ENCODE measurements at places on chromosomes 1 and 21.
A peak's percentile ranks its signal among the peaks of the same experiment; 100 is the strongest.

DNA sequence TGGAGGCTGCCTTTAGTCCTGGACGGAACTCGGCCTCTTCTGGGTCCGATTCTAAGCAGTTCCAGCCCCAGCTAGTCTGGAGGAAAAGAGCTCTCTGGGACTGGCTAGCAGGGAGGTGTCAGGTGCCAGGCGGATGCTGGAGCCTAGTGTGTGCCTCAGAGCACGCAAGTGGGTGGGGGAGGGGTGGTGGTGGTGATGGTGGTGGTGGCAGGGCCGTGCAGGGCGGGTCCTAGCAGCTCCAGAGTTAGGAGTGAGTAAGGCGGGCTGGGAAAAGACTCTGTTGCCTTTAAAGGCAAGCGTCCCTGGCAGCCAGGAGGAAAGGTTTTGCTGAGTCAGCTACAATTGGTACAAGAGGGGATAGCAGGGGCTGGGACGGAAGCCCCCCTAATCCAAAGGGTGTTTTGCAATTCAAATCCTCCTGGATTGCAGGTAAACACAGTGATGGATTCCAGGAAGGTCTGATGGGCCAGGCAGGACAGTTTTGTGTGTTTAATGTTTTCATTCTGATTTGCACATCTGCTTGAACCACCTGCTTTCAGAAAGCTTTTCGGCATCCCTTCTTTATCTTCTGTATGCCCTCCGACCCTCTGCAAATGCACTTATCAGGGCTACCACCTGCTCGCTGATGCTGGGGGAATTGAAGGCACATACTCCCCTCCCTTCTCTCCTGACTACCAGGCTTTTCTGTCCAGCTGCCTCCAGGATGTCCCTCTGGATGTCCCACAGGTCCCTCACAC, 4.1 kb upstream of the SLC2A1 start:
- H3K4me1 ChIP-seq = peaks cover 15% of the 10 kb centered on the region
- no peaks in the 10 kb centered on the region for H3K27me3 ChIP-seq
- peak overlapping the region; percentile 55 for H3K27ac ChIP-seq
- no peaks in the 10 kb centered on the region for H3K36me3 ChIP-seq
- H3K4me3 ChIP-seq = no peak overlapping the region

DNA sequence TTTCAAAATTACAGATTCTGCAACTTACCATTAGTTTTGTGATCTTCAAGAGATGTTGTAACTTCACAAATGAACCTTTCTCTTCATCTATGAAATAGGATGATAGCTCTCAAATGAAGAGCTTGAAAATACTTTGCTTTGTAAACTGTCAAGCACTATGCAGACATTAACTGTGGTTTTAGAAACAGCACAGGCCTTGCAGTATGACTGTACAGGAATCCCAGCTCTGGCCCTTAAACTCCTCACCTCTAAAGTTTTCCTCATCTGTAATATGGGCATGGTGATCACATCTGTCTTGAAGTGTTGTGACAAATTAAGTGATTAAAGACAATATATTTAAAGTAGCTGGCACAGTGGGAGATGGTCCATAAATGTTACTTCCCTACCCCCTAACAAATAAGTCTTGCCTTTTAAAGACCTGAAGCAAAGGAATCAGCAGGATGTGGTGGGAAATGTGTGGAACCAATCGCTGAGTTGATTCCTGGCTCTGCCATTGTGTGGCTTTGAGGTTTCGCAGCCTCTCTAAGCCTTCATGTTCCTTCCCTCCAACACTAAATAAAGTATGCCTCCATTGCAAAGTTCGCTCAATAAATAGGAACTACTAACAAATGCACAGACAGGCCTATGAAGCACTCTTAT, 5.5 kb upstream of the PTP4A2 start:
- peaks cover 14% of the 10 kb centered on the region for H3K4me1 ChIP-seq
- no peak overlapping the region for H3K4me3 ChIP-seq
- no peak for DNase-seq
- no peaks in the 10 kb centered on the region for H3K36me3 ChIP-seq
- peak overlapping the region; percentile 91 for H3K27ac ChIP-seq

- no peak for DNase-seq
- H3K4me3 ChIP-seq = no peak overlapping the region
- H3K27me3 ChIP-seq = no peaks in the 10 kb centered on the region
Measured at GRCh38 chr1:101153692-101154091, 83.1 kb upstream of the S1PR1 start.

DNA sequence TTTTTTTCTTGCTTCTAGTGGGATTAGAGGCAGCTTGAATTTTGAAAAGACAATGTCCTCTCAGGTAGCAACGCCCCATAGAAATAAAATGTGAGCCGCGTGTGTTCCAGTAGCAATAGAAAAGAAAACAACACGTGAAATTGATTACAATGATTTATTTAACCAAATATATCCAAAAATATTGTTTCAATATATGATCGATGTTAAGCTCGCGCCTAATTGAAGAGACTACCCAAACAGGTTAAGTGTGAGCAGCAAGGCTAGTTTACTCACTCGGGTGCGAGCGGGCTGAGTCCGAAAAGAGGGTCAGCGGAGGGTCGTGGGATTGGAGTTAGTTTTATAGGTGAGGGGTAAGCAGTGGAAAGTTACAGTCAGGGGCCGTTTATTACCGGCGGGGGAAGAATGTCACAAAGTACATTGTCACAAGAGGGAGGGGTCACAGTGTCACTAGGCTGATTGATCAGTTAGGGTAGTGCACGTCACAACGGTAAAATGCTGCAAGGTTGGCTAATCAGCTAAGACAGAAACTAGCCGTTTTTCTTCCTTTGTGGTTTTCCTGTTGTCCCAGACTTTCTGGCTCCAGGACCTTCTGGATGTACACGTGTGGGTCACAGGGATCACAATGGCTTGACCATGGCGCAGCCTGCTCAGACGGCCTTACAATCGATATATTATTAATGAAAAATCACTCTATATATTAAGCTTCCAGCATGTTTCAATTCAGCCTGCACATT, 697 bp upstream of the ZNF670 start:
- H3K36me3 ChIP-seq = no peaks in the 10 kb centered on the region
- no peaks in the 10 kb centered on the region for H3K27me3 ChIP-seq
- DNase-seq = no peak
- no peak overlapping the region for H3K27ac ChIP-seq
- H3K4me3 ChIP-seq = no peak overlapping the region

- H3K4me1 ChIP-seq = no peaks in the 10 kb centered on the region
- DNase-seq = no peak
- no peak overlapping the region for H3K27ac ChIP-seq
- no peaks in the 10 kb centered on the region for H3K27me3 ChIP-seq
- H3K36me3 ChIP-seq = no peaks in the 10 kb centered on the region
Measured at GRCh38 chr1:160733898-160734297, 5.1 kb upstream of the SLAMF7 start.

DNA sequence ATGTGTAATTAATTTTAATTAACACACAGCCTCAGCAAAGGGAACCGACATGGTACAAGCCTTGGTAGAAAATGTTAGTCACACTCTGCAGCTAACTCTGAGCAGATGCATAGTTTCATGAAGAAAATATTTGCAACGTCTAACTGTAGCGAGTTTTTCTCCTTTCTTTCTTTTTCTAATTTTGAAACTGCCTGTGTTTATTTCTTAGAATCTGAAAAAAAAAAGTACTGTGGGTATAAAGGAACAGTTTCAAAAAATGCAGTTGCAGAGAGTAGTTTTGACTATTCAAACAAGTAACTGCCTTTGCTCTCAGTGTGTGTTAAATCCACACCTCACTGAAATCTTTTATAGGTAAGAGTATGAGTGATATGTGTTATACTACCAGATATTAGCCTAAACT, 149.9 kb upstream of the C1orf105 start:
- H3K36me3 ChIP-seq = no peaks in the 10 kb centered on the region
- peak; percentile 26 for DNase-seq
- no peak overlapping the region for H3K27ac ChIP-seq
- no peaks in the 10 kb centered on the region for H3K27me3 ChIP-seq

- H3K4me1 ChIP-seq = peaks cover 2% of the 10 kb centered on the region
- H3K4me3 ChIP-seq = no peak overlapping the region
Measured at GRCh38 chr1:59410457-59410856, 113.6 kb downstream of the FGGY start.

DNA sequence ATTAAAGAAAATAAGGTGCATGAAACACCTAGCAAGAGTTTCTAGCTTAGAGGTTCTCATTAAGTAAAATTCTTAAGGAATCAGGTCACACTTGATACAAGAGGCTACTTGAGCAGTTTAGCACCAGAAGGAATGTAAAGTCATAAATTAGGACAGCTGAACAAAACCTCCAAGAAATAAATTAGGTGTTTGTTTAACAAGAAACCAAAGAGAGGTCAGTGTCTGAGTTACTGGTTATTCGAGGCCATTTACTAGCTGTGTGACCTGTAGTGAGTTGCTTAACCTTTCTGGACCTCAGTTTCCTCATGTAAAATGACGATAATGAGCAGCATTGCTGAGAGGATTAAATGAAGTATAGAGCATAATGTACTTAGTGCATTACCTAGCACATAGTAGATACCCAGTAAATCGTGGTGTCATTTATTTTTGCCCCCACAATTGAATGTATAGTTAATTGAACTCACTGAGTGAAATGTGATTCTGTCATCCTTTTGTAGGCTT, 908 bp upstream of the ELK4 start:
- peaks cover under 1% of the 10 kb centered on the region for H3K27me3 ChIP-seq
- H3K27ac ChIP-seq = no peak overlapping the region
- peak overlapping the region; percentile 80 for H3K4me3 ChIP-seq

DNA sequence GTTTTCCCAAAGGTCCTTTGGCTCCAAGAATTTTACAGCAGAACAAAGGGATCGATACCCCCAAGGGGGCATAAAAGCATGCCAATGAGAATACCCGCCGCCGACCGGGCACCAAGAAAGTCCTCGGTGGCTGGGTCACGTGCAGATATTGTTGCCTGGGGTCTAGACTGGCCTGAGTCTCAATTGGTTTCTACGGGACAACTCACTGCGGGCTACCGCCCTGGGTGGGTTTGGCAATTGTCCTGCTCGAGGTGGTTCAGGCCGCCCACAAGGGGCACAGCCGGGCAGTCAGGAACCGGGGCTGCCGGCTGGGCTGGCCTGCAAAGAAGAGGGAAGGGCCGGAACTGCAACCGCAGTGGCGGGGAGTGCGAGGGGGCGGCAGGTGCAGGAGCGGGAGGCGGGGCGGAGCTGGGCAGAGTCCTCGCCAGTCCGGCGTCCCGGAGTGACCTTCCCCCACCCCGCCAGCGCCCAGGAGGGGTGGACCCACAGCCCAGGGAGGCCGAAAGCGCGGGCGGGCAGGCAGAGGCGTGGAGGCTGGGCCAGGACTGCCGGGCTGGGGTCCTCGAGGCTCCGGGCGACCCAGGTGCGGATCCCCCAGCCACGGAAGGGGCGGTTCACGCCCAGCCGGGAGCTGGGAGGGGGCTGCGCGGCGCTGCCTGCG, 926 bp upstream of the ATP1B1 start:
- H3K4me1 ChIP-seq = peaks cover 22% of the 10 kb centered on the region
- H3K36me3 ChIP-seq = no peaks in the 10 kb centered on the region
- H3K27me3 ChIP-seq = no peaks in the 10 kb centered on the region
- no peak for DNase-seq

GRCh38 chr1:72521659-72522058, 239.3 kb upstream of the NEGR1 start:
- no peak overlapping the region for H3K4me3 ChIP-seq
- H3K36me3 ChIP-seq = no peaks in the 10 kb centered on the region
- H3K27me3 ChIP-seq = no peaks in the 10 kb centered on the region
- H3K27ac ChIP-seq = no peak overlapping the region

- no peaks in the 10 kb centered on the region for H3K36me3 ChIP-seq
- no peak overlapping the region for H3K27ac ChIP-seq
- DNase-seq = no peak
- H3K27me3 ChIP-seq = no peaks in the 10 kb centered on the region
- no peak overlapping the region for H3K4me3 ChIP-seq
- no peaks in the 10 kb centered on the region for H3K4me1 ChIP-seq
Measured at GRCh38 chr21:41369920-41370839, 8.4 kb downstream of the MX2 start.

GRCh38 chr1:243977094-243977493, 74.0 kb upstream of the ZBTB18 start:
- DNase-seq = peak; percentile 53
- no peaks in the 10 kb centered on the region for H3K36me3 ChIP-seq
- H3K4me1 ChIP-seq = no peaks in the 10 kb centered on the region
- no peaks in the 10 kb centered on the region for H3K27me3 ChIP-seq

GRCh38 chr1:20153000-20153418, 13.9 kb downstream of the PLA2G2F start:
- H3K36me3 ChIP-seq = no peaks in the 10 kb centered on the region
- no peaks in the 10 kb centered on the region for H3K27me3 ChIP-seq
- DNase-seq = peak; percentile 17
- no peak overlapping the region for H3K4me3 ChIP-seq
- peaks cover 6% of the 10 kb centered on the region for H3K4me1 ChIP-seq

All from fibroblast of lung (primary cell).